ENCODE measurements at places on chromosomes 16 and 17.

GRCh38 chr16:69003500-69003899 is 102.0 kb upstream of the HAS3 start:
- DNase-seq: no peak

- no peak for DNase-seq
These were observed 205.5 kb downstream of the NTN1 start for GRCh38 chr17:9226794-9227135.

DNA sequence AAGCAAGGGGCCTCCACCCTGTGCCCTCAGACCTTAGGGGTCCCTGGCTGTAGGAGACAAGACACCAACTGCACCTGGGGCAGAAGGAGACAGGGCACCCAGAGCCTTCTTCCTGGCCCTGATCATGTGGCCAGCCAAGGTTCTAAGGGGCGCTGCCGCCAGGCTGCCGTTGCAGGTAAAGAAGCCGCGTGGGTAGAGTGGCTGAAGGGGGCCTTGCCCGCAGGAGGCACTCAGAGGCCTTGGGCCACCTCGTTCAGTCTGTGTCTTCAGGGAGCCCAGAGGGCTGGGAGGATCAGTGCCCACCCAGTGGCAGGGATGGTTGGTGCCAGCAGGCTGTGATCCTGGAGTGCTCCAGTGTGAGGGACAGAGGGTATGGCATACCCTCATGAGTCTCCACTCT is 1.6 kb upstream of the AATK start:
- DNase-seq: no peak

DNA sequence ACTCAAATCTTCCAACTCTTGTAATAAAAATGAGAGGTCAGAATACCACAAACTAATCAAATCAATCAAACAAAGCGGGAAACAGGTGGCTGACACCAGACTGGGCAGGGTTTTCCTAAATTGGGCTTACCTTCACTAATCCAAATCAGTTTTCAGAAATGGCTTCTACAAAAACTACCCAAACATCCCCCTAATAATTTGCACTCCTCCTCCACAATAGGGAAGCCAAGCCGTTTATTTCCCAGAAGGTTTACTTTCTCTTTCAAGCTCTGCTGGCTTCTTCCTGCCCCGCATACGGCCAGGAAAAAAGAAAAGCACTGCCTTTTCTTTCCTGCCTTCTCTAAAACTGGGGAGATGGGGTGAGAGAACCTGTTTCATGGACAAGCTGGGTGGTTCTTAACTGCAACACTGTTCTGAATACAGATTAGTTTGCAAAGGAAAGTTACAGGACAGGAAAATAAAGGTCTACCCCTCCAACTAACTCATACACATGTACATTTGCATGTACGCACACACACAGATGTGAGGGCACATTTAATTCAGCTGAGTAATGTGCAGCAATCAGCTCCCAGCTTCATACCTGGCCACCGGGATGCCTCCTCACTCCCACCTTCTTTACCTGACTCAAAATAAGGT is 9.2 kb downstream of the STAT3 start:
- DNase-seq: no peak

DNA sequence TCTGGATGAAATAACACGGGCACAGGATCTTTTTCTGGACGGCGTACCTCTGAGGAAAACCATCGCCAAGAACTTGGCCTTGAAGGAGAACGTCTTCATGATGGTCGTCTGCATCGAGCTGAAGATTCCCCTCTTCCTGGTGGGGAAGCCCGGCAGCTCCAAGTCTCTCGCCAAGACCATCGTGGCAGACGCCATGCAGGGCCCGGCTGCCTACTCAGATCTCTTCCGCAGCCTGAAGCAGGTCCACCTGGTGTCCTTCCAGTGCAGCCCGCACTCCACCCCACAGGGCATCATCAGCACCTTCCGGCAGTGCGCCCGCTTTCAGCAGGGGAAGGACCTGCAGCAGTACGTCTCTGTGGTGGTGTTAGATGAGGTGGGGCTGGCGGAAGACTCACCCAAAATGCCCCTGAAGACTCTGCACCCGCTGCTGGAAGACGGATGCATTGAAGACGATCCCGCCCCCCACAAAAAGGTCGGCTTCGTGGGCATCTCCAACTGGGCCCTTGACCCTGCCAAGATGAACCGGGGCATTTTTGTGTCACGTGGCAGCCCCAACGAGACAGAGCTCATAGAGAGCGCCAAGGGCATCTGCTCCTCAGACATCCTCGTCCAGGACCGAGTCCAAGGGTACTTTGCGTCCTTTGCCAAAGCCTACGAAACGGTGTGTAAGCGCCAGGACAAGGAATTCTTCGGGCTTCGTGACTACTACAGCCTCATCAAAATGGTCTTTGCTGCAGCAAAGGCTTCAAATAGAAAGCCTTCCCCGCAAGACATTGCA is 68.3 kb upstream of the ENDOV start:
- DNase-seq: no peak

GRCh38 chr16:23611936-23612335 is 15.8 kb upstream of the NDUFAB1 start:
- DNase-seq: no peak

- DNase-seq: no peak
These were observed 131.9 kb downstream of the MAF start for GRCh38 chr16:79468631-79469030.

GRCh38 chr17:48725288-48726064 is 2.5 kb downstream of the PRAC2 start:
- no peak for DNase-seq

- no peak for DNase-seq
These were observed 52.2 kb downstream of the BCAS3 start for GRCh38 chr17:60729854-60730253.

DNA sequence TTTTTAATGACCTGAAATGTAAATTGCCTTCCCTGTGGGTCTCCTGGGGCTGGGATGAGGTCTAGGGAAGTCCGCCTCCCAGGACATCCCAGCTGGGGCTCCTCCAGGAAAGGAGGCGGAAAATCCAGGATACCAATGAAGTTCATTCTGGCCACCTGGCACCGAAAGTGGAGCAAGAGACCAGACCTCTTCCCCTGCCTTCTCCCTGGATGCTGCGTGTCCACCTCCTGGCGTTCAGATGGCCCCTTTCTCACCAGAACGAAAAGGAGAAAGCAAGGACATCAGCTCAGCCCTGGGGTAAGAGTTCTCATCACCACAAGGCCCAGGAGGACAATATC is 20.4 kb downstream of the RBFOX3 start:
- DNase-seq: no peak

DNA sequence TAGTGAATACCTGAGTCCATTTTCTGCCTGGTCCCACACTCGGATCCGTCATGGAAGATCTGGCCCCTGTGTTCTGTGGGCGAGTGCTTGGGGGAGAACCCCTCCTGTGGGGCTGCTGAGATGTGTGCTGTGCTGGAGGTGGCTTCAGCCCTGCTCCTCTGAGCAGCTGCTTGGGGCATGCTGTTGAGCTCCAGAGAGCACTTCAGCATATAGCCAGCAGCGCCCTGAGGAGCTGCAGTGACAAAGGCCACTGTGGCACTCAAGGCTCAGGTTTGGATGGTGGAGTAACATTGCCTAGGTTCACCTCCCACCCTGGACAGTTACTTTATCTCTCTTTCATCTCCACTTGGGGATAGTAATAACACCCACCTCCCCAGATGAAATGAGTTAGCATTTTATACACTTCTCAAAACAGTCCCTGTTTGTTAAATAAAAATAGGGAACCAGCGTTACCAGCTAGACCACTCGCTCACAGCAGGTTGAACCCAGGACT is 75.3 kb downstream of the KSR1 start:
- no peak for DNase-seq

DNA sequence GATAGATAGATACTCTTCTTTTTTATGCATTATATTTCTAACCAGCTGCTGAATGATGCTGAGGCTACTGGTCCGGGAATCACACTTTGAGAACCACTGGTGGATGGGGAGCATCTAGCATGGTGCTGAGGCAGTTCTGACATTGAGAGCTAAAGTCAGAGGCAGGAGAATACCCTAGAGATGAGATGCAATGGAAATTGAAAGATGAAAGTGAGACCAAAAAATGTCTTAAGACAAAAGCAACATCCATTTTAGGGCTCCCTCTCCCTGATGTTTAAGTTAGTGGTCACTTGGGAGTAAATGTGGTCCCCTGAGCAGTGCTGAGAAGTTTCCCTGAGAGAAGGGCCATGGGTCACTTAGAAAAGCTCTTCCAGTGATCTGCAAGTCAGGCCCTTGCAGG is 6.8 kb downstream of the PCTP start:
- no peak for DNase-seq

DNA sequence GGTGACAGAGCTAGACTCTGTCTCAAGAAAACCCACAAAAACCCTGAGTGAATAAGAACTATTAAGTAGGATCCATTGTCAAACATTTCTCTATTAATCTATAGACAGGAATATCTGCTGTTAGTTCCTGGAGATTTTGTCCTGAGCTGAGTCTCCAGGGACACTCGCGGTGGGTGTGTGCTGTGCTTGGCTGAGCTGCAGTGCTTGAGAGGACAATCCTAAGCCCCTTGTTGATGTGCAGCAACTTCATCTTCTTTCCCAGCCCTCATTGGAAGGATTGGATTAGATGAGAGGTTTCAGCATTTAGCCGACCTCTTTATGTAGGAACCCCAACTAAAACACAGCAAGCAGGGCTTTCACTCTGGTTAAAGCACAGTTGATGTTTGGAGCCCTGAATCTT is 33.3 kb downstream of the NDEL1 start:
- no peak for DNase-seq

GRCh38 chr16:67187175-67187890 is 2.6 kb downstream of the EXOC3L1 start:
- DNase-seq: no peak

DNA sequence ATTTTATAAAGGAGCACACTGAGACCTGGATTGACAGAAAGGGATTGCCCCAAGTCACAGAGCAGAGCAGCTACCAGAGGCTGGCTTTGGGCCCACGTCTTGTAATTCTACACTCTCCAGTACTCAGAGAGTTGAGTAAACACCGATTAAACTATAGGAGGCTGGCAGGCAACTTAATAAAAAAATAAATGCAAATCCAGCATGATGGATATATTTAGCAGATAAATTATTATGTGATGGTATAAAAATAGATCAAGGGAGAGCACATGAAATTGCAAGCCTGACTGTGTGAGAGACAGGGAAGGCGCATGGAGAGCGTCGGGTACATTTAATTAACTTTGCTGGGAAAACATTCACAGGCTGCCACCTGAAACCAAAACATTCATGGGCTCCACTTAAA is 87.7 kb upstream of the CCL2 start:
- DNase-seq: peak; percentile 86

DNA sequence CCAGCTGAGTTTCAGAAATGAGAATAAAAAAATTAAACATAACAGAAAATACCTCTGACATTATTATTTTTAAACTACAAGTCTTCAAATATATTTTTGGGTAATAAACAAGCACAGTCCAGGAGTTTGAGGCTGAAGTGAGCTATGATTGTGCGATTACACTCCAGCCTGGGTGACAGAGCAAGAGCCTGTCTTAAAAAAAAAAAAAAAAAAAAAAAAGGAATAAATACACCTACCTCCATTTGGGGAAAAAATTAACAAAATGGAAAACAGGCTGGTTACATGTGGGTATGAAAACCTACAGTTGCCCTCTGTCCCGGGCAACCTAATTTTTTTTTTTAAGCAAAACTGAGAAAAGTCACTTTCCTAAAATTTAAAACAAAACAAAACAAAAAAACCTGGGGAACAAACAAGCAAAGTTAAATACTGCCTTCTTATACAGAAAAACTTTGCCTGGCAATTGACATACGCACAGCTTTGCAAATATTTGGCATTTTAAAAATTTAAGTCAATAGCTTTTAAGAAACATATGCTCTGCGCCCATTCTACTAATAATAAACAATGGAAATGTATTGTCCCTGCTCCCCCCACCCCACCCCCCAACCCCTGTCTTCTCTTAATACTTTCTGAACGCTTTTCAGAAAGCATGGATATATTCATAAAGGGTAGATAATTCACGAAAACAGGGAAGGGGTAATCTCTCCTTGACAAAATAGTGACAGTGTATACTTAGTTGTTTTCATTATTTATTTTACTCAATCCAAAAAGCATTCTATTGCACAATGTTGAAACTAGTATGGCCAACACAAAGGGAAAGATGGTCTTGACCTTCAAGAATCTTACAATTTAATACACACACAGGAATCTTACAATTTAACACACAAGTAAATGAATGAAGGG is 81.3 kb downstream of the STH start:
- DNase-seq: no peak

DNA sequence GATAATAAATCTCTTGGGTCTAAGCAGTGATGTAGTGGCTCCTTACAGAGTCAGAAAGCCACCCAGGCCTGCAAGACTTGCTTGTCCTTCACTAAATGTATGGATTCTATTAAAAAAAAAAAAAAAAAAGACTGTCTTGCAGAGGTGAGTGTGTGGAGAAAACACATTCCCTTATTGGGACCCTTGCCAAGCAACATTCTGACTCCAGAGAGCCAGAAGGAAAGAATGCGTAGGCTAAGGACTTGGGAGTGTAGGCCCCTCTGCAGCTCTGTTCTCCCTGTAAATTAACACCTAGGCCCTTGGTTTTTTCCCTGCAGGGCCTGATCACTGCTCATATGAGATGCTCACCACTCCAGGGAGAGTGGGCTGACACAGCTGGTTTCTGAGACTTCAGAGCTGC is 17.8 kb downstream of the SCPEP1 start:
- no peak for DNase-seq

GRCh38 chr17:79504181-79504605 is 106.7 kb downstream of the RBFOX3 start:
- no peak for DNase-seq

DNA sequence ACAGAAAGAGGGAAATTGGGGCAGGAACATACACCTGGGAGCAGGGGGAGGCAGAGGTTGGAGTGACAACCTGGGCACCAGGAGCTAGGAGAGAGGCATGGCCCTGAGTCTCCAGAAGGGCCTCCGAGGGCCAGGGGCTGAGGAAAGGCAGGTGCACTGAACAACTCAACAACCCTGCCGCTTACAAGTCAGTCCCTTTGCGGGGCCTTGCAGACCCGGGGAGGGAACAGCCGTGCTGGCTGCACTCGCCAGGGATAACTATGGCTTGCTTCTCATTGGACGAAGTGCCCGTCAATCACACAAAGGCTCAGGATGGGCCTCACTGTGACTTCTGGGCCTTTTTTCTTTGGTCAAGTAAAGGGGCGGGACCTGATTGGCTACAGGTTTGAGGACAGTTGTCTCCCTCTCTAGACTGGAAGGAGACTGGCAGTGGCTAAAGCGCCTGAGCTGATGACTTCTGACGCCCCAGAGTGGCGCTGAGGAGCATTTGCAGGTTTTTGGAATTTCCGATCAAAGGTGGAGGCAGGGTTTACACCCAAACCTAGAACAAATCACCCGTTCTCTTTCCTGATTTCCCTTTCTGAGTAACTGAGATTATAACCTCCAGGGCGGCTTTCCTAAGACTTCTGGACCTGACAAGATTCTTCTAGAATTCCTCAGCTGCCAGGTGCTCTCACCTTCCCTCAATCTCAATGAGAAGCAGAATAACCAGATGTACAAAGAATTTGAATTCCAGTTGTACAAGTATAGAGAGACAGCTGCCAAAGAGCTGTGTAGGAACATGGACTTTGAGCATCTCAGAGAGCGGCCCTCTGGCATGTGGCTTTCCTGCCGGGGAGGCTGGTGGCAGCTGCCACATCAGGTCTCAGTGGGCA is 27.6 kb upstream of the ST6GALNAC2 start:
- DNase-seq: no peak

- DNase-seq: no peak
These were observed 30.9 kb upstream of the KCNJ12 start for GRCh38 chr17:21345236-21345635.

GRCh38 chr17:1565877-1566276 is 3.3 kb upstream of the PITPNA start:
- DNase-seq: no peak

- DNase-seq: no peak
These were observed 2.7 kb downstream of the MYO15B start for GRCh38 chr17:75590314-75590761.

- DNase-seq: no peak
These were observed 229.9 kb upstream of the SDK2 start for GRCh38 chr17:73874008-73874720.
